Left cardiac atrium (tissue), 4 donors: ENCODE measurements at places on chromosomes 4 and X. TPM values are rescaled to one million over a fixed set of nuclear protein-coding genes. Genes with fewer than 3 reads are reported as not detected.

F8 gene
- 45.7 TPM for total RNA-seq

TREX2 gene
- 0.39 TPM for total RNA-seq

SATL1 gene
- 0.10 TPM for total RNA-seq

SLC2A9 gene
- 12.4 TPM for total RNA-seq

TLL1 gene
- total RNA-seq, result 2.9 TPM
